Stimulated activated CD4-positive, alpha-beta T cell treated with anti-CD3 and anti-CD28 coated beads, Interleukin-1b, Interleukin-23, amount 100 ng/mL, for 1 hour (primary cell): ENCODE measurements at places on chromosomes 7 and 10.

DNA sequence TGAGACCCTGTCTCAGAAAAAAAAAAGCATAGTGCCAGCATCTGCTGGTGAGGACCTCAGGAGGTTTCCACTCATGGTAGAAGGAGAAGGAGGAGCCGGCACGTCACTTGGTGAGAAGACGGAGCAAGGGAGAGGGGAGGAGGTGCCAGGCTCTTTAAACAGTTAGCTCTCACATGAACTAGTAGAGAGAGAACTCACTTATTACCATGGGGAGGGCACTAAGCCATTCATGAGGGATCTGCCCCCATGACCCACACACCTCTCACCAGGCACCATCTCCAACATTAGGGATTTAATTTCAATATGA lies 62.9 kb upstream of the VKORC1L1 start:
- no peak for DNase-seq

- DNase-seq, result no peak
These were observed 1314.2 kb upstream of the LRRTM3 start for GRCh38 chr10:65611592-65611991.

DNA sequence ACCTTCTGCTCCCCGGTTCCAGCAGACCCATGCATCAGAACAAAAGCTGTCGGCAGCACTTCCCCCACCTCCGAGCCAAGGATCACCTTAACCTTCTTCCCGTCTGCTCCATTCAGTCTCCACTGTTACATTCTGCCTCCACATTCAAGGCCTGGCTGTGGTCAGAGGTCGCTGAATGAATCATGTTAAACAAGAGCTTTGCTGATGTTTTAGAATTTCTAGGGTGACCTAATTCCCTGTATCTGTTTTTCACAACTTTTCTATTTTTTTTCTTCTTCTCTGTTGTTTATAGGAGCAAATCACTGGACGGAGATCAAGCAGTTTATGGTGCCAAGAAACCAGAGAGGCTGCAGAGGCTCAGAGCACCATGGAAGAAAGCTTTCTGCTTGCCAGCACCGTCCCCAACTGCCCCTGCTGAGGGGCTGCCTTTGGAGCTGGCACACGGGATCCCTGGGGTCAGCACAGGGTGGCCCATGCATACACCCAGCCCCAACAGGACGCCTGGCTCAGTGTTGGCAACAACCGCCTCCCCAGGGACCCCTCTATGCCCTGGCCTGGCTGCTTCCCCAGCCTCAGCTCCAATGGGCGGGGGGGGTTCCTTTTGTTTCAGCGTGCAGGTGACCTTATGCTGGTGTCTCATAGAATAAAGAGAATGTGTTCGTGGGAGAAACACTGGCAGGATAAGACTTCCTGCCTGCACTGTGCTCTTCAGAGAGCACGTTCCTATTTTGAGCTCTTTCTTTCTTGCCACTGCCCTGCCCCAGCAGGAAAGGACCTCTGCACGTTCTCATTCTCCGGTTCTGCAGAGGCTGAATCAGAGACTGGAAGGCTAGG lies 182.7 kb upstream of the LYZL2 start:
- no peak for DNase-seq

DNA sequence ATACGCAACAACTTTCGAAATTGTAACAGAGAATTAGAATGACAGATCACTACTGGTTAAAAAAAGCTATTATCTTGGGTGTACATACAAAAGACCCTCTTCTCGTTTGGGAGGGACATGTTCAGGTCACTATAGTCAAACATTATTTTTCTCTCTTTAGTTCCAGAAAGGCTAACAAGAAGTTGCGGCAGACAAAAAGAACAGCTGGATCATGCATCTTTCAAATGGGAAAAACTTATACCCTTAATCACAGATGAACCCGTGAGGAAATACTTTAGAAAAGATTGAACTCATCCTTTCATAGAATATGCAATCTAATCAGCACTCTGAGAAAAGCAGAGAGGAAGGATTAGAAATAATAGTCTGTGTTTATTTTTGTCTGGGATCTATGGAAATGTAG lies 72.5 kb downstream of the EVX1 start:
- no peak for DNase-seq

DNA sequence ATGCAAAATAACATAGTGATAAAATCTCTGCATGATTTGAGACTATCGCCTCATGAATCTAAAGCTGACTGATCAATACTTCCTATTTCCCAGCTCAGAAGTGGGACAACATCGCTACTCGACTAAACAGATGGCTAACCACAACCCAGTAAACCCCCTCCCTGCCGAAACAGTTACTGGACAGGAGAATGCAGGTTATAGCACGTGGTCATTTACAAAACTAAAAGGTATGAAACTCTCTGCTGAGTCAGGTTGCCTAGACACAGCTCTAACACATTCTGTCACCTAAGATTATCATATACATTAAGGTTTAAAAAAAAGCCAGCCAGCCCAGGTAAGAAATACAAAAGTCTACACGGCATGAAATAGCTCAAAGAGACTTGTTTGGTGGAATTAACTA lies 64.0 kb downstream of the CTBP2 start:
- DNase-seq, result no peak
